ENCODE measurements at places on chromosomes 1 and 21.

DNA sequence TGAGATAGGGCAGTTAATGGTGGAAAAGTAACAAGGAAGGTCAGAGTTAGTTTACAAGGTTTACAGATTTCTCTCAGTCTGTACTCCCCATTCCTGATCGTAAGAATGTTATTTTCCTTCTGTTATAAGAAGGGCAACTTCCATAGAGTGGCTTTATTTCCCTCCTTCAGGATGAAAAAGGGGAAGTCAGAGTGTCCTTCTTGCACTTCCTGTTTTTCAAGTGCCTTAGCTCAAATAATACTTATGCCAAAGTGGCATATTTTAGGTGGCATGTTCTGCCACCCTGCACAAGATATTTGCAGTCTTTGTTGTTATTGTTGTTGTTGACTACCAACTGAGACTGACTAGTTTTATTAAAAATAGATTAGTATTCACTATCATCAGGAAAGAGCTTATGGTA is 730.7 kb upstream of the ADGRL4 start:
- no peak for DNase-seq

DNA sequence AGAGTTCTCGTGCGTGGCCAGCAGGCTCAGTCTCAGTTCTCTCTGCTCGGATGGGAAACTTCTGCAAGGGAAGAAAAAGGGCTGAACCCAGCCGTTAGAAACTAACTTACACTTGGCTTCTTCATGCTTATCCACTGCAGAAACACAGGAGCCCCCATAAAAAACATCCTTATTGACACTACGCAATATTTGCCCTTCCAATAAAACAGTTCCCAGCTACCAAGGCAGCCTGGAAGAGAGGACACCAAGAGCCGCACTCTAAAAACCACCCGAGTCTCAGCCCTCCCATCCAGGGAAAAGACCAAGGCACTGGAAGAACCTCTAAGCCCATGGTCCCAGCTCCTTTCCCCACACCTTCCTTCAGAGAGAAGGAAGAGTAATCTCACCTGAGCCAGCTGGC is 61.1 kb downstream of the SSBP3 start:
- no peak for DNase-seq

DNA sequence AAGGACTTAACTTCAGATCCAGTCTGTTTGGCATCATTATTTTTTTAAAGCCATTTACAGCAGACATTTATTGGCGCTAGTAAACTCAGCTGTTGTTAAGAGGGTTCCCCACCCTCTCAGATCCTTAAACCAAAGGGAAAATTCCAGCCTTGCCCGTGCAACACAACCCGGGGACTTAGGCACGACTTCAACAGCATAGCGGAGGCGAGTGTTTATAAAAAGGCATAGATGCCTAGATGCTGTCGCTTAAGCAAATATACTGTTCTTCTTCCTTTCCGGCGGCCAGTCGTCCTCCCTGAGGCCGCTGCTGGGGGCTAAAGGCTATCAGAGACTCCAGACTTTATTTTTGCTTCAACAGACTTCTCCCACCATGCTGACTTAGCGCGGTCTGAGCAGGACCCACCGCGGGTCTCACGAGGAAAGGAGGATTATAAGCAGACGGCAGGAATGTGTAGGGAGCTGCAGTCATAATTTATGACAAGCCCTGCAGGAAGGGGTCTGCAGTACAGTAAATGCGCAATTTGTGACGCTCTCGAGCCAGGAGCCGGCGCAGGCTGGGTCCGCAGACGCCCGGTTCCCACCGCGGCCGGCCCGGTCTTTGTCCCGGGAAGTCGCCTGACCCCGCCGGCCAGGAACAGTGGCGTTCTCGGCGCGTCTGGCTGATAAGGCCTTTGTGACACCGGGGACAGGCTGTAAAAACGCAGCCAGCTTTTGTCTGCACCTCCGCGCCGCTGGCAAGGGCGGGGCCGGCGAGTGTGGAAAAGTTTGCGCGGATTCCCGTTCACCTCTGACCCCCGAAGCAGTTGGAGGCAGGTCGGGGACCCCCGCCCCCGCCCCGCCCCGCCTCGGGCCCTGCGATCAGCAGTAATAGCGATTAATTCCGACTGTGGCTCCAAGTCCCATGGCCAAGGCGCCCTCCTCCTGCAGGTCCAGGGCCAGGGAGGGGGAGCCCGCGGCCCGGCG is 61.2 kb upstream of the ARHGEF16 start:
- DNase-seq: no peak

DNA sequence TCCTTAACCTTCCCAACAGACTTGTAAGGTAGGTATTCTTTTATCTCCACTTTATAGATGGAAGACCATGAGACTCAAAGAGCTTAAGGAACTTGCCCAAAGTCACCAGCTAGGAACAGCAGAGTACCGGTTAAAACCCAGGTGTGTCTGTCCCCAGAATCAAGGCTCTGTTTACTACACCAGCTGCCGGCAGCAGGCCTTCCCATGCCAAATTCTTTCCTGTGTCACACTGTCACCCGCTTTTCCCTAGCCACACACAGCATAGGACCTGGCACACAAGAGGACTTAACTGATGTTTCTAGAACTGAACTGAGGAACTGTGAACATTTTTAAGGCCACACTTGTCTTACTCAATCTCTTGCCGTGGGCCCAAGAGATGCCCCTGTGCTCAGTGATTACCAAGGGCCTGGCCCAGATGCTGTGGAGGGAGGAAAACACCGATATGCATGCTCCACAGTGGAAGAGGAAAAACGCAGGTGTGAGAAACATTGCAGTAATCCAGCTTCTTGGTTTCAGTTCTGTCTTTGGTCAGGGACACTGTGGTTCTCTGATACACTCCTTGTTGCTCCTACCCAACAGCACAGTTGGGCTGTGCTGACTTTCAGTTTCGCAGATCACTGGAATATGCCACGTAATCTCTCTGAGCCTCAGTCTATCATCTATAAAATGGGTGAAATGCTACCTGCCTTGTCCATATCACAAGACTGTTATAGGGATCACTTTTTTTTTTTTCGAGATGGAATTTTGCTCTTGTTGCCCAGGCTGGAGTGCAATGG is 13.9 kb upstream of the LY9 start:
- DNase-seq: no peak

- no peak for DNase-seq
Observed at GRCh38 chr1:93597709-93598108, 83.9 kb downstream of the BCAR3 start.

All from stimulated activated naive CD8-positive, alpha-beta T cell treated with anti-CD3 and anti-CD28 coated beads, Interleukin-15, Interleukin-2, amounts not matched to agents 100 U/mL and 50 U/mL, for 24 hours (primary cell).